ENCODE measurements at places on chromosomes 2 and 18. TPM values are rescaled to one million over a fixed set of nuclear protein-coding genes. Genes with fewer than 3 reads are reported as not detected.

CHN1 gene
- polyA plus RNA-seq, result 2,135 TPM

SCYGR3 gene
- not detected for polyA plus RNA-seq

CNRIP1 gene
- polyA plus RNA-seq, result 58.7 TPM

CD28 gene
- not detected for polyA plus RNA-seq

CDCA7 gene
- 0.08 TPM for polyA plus RNA-seq

KCNF1 gene
- 3.4 TPM for polyA plus RNA-seq

DSC2 gene
- polyA plus RNA-seq, result 0.06 TPM

COL4A3 gene
- 1.3 TPM for polyA plus RNA-seq

TRAK2 gene
- 5.6 TPM for polyA plus RNA-seq

LIPG gene
- polyA plus RNA-seq, result not detected
